Activated CD4-positive, alpha-beta T cell treated with anti-CD3 and anti-CD28 coated beads, Interleukin-2, amount 50 U/mL, for 4 hours (primary cell): ENCODE measurements at places on chromosomes 3 and 15.
A peak's percentile ranks its signal among the peaks of the same experiment; 100 is the strongest.

GRCh38 chr15:20294651-20295237 is 246.9 kb downstream of the GOLGA6L6 start:
- DNase-seq = no peak

GRCh38 chr3:180265551-180265950 is 228.8 kb upstream of the PEX5L start:
- DNase-seq = no peak

DNA sequence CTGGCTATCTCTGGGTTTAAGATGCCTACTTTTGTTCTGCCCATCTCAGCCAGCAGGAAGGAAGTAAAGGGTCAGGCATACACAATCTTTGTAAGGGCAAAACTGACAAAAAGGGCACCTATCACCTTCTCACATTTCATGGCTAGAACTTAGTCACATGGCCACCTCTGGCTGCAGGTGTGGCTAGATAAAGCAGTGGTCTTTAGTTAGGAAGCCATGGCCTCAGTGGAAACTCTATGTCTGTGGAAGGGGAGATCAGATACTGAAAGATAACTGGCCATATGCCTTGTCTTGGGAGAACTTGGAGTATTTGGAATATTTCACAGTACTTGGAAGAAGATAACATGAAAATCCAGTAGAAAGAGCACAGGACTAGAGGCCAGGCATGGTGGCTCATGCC is 80.7 kb upstream of the TBL1XR1 start:
- no peak for DNase-seq

DNA sequence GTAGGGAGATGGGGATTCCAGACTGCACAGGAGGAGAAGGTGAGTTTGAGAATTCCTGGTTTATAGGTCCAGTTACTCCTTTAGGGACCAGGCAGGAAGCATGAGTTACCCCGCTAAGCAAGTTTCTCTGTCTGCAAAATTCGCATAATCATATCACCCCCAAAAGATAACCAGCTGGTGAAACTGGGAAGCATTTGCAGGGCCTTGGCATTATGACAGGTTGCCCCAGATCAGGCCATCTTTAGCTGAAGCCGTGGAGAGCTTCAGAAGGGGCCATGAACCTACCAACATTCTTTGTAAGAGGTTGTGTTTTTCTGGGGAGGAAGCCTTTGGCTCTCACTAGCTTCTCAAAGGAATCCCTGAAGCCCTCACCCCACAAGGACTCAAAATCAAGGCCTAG is 29.4 kb downstream of the ATP2B2 start:
- DNase-seq = no peak

DNA sequence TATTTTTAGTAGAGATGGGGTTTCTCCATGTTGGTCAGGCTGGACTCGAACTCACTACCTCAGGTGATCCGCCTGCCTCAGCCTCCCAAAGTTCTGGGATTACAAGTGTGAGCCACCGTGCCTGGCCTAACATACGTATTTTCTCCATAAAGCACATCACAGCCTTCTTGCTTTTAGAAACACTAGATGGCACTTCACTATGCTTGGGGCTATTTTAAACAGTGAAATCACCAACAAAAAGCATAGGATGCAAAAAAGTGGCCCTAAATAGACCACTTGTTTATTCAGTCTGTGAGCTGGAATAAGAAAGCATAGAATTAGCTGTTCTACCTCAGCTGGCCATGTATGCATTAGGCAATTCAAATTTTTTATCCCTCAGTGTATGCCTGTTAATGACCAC is 46.0 kb downstream of the PRICKLE2 start:
- DNase-seq = no peak

- DNase-seq = no peak
Observed at GRCh38 chr3:104510131-104510849, 856.4 kb upstream of the ALCAM start.

DNA sequence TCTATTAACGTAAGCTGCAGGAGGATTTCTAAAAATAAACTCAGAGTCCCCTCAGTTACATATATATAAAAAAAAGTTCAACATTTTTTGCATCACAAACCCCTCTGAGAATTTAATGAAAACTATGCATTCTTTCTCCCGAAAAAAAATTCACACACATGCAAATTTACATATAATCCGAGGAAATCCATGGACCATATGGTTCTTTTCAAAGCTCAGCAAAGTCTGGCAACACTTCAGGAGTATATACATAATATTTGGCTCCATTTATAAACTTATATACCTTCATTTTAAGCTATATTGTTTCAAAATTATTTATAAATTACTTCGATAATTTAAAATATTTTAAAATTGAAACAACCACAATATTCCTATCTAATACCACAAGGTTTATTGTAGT is 140.7 kb upstream of the PLXND1 start:
- DNase-seq = no peak

DNA sequence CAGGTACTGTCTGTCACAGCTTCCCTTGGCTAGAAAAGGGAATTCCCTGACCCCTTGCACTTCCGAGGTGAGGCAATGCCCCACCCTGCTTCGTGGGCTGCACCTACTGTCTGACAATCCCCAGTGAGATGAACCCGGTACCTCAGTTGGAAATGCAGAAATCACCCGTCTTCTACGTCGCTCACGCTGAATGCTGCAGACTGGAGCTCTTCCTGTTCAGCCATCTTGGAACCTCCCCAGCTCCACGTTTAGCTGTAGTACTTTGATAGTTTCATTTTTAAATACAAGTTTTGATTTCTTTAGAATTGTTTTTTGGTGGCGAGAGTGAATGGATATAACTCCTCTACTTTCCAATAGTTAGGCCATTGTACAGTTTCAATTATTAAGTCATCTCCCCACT is 17.8 kb upstream of the HDGFL3 start:
- DNase-seq = no peak

- DNase-seq = no peak
Observed at GRCh38 chr3:123953735-123954134, 7.3 kb downstream of the CCDC14 start.

GRCh38 chr3:115211810-115212492 is 64.9 kb upstream of the ZBTB20 start:
- DNase-seq = no peak

DNA sequence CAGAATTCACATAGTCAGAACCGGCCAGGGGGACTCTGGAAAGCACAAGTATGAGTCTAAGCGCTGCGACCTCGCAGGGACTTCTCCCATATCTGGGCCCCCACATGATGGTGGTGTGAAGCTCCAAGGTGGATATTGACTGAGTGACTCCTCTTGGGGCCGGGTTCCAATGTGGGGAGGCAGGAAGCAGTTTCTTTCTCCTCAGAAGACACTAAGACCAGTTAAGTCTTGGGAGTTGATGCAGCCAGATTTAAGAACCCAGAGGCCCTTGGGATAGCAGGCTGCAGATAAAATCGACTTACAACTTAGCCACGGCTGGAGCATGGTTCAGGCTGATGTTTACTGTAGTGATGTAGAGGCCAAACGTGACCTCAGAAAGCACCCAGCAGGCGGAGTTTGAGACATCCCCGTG is 55.4 kb upstream of the KLF13 start:
- no peak for DNase-seq

- DNase-seq = peak; percentile 15
Observed at GRCh38 chr3:136818191-136818768, 646 bp upstream of the SLC35G2 start.

DNA sequence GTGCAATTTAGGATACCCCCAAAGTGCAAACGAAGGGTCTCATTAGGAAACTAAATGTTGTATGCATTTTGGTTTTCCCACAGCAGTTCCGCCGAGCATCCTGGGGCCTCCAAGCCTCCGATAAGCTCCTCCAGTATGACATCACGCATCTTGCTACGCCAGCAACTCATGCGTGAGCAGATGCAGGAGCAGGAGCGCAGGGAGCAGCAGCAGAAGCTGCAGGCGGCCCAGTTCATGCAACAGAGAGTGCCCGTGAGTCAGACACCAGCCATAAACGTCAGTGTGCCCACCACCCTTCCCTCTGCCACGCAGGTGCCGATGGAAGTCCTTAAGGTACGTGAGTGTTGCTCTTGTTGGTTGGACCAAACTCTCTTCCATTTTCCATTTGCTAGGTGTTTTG is 120.5 kb upstream of the SAMMSON start:
- DNase-seq = no peak

- DNase-seq = no peak
Observed at GRCh38 chr3:113275929-113276750, 64.8 kb downstream of the BOC start.

DNA sequence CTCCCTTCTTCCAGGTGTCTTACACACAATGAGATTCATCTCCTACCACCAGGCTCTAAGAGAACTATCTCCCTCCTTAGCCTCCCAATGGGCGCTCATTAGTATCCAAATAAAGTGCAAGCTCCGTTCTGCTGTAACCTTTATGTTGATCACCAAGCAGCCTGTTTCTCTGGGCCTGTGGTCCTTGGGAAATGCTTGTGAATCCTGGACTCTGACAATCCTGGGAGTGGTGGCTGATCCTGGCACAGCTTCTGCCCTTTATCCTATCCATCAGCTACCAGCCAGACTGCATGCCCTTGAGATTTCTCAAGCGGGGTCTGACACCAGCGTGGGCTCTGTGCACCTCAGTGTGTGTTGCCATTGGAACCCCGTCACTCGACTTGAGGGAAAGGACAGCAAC is 26.1 kb upstream of the USP3 start:
- no peak for DNase-seq

DNA sequence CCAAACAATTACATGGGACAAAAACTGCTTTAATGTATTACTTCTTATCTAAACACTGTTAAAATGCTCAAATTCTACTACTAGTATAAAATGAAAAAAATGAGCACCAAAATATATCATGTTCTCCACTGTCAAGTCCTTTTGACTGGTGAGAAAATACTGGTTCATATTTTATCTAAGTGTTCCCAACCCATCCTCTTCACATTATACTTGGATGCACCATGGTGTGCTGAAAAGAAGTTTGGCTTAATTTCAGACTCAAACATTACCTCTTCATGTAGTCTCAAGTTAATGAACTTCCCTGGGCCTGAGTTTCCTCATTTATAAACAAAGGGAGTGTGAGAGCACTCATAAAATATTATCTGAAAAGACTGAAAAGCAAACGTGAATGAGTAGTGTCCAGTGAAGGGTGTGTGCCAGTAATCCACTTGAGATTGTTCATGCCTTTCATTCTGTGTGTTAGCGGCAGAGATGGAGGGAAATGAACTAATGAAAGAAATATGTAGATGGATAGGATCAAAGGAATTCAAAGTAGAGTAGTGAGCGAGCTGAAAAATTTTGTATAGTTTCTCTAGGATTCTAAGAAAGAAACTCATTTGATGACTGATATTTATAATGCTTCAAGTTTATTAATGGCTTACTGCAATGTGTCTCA is 263.2 kb downstream of the NLGN1 start:
- no peak for DNase-seq

- DNase-seq = no peak
Observed at GRCh38 chr15:58498821-58499580, 67.2 kb downstream of the LIPC start.

DNA sequence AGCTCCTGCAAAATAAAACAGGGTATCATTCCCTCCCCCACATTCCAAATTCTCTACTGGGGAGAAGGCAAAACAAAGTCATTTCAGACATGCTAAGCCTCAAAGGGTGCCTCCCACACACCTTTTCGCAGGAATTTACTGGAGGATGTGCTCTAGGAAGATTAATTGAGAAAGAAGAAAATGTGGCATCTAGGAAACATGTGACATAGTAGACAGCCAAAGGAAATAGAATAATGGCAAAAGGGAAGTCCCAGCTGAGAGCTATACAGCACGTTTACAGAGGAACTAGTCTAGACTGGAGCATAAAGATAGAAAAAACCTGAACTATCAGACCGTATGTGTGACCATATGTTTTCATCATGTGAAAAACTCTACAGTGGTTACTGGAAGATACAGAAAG is 58.8 kb upstream of the MELTF start:
- DNase-seq = no peak

DNA sequence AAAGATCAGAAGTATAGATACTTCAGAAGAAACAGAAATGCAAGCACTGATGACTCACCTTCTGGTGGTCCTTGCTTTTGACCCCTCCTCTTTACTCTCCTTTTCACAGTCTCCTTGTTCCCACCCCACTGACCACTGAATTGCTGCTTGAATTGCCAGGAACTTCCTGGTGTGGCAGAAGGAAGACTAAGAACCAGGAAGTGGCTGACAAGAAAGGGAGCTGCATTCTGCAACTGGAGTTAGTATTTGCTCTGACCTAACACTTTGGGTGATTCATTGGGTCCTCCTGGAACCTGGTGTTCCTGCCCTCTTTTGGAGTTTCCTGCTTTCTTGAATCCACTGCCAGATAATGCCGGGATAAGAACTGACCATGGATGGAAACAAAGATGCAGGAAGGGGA is 23.0 kb downstream of the KY start:
- DNase-seq = no peak

- peak; percentile 3 for DNase-seq
Observed at GRCh38 chr15:57861034-57861638, 154.6 kb downstream of the POLR2M start.

- no peak for DNase-seq
Observed at GRCh38 chr3:160044121-160044520, 55.5 kb downstream of the IL12A start.

DNA sequence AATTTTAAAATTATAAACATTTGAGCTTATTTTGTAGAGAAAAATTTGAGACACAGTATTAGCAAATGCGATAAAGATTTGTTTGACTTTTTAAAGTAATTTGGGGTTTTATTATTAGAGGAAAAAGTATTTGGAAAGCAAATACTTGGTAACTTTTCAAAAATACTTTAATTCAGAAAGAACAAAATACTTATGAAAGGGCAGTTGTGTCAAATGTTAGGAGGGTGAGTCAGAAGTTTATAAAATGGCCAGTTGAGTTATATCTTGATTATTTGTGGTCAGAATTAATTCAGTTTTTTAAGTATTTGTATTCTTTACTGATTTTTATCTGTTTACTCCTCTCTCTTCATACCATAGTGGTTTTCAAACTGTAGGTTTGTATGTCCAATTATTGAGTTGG is 12.1 kb downstream of the LACTB start:
- no peak for DNase-seq

- no peak for DNase-seq
Observed at GRCh38 chr3:127831723-127832172, 9.4 kb upstream of the MGLL start.

GRCh38 chr15:39153716-39154115 is 427.2 kb upstream of the THBS1 start:
- DNase-seq = no peak

DNA sequence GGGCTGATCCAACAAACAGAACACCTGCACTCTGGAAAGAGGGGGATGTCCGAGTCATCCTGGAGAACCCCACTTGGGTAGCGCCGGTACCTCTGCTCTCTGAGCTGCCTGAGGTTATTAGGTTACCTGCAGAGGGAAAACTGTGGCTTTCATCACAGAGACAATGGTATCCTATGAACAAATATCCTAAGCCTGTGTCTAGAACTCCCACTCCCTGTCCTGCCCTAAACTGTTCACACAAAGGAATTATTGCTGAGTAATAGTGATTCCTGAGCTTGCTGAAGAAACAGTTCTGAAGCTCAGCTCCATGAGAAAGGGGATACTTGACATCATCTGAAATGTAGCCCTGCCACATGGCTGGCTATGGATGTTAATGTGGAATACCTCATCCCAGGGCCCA is 31.9 kb upstream of the WNT5A start:
- DNase-seq = no peak

DNA sequence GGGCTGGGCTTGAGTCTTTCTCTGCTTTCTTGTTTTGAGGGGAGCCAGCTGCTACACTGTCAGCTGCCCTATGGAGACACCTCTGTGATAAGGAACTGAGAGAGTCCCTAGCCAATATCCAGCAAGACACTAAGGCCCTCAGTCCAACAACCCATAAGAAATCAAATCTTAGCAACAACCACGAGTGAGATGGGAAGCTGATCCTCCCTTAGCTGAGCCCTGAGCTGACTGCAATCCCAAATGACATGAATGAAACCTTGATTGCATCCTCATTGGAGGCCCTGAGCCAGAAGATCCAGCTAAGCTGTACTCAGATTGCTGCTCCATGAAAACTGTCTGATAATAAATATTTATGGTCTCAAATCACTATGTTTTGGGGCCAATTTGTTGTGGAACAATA is 302.1 kb upstream of the MME start:
- DNase-seq = no peak
